ENCODE measurements at places on chromosomes 5 and 9.
A peak's percentile ranks its signal among the peaks of the same experiment; 100 is the strongest.

GRCh38 chr5:78287833-78288232 is 6.7 kb downstream of the AP3B1 start:
- no peak for DNase-seq

- no peak for DNase-seq
Observed at GRCh38 chr9:93673839-93674334, 97.5 kb downstream of the PHF2 start.

DNA sequence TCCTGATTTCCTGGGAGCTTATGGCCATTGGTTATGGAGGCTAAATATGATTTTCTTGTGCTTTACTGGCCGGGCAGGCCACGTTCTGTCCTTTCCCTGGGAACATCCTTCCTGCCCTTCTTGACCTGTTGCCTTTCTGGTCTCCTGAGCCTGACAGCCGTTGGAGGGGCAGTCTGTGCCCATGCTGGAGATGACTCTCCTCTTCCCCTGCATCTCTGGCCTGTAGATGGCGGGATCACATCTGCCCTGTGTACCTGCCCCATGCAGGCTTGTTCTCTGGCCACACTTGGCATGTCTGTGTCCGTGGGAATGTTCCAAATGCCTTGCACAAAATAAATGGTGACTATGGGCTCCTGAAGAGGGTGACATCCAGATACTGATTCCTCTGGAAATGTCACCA is 253.1 kb upstream of the IRX4 start:
- DNase-seq: no peak

DNA sequence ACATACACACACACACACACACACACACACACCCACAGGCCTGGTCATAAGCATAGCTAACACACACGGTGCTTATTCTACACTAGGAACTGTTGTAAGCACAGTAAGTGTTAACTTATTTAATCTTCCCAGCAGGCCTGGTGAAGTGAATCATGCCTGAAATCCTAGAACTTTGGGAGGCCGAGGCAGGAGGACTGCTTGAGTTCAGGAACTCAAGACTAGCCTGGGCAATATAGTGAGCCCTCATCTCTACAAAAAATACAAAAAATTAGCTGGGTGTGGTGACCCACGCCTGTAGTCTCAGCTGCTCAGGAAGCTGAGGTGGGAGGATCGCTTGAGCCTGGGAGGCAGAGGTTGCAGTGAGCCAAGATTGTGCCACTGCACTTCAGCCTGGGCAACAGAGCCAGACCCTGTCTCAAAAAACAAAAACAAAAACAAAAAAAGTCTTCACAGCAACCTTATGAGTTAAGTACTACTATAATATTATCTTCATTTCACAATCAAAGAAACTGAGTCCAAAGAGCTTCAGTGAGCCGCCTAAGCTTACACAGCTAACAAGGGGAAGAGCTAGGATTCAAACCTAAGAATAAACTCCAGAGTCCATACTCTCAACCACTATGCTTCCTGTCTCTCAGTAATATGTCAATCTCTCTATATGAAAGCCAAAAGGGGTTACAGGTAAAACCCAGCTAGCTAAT is 2.3 kb downstream of the MEGF9 start:
- DNase-seq: no peak

- peak; percentile 47 for DNase-seq
Observed at GRCh38 chr9:97293207-97293721, 14.2 kb upstream of the CCDC180 start.

DNA sequence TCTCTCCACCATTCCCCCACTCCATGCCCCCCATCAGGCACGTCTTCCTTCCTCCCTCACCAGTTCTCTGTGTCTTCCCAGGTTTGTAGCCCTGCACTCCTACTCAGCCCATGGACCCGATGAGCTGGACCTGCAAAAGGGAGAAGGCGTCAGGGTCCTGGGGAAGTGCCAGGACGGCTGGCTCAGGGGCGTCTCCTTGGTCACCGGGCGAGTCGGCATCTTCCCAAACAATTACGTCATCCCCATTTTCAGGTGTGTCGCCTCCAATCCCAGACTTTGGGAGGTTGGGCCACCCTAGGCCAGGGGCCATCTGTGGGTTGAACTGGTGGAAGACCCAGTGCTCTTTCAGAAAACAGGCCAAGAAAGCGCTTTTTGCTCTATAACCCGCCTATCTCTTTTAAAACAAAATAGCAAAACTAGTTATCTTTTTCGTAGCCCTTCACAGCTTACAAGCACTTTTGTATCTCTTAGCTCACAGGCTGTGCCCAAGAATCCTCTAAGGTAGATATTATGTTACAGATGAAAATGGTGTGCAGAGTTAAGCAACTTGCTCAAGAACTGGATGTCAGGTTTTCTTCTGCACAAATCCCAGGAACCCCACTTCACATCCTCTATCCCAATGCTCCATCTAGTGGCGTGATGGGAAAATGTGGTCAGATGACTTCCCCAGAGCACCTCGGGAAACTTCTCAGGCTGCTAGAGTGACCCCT is 56.2 kb downstream of the PLAC8L1 start:
- DNase-seq: peak; percentile 42

GRCh38 chr5:175847503-175847902 is 23.9 kb upstream of the CPLX2 start:
- no peak for DNase-seq

- no peak for DNase-seq
Observed at GRCh38 chr9:78278177-78278777, 18.6 kb upstream of the PSAT1 start.

DNA sequence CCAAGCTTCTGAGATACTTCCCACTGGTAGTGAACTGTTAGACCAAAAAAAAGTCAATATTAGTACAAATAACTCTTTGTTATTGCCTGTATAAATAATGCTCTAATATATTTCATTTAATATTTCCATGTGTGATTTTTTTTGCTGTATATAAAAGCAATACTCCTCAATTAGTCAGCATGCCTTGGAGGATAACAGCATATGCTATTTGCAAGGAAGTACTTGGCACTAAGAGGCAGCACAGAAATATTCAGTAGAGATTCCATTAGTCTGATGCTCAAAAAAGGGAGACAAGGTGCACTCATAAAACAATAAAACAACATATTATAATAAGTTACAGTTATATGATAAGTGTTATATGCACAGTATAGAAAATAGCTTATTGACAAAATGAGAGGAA is 296.6 kb upstream of the MPDZ start:
- no peak for DNase-seq

GRCh38 chr5:161614342-161614741 is 67.8 kb upstream of the GABRB2 start:
- DNase-seq: no peak

DNA sequence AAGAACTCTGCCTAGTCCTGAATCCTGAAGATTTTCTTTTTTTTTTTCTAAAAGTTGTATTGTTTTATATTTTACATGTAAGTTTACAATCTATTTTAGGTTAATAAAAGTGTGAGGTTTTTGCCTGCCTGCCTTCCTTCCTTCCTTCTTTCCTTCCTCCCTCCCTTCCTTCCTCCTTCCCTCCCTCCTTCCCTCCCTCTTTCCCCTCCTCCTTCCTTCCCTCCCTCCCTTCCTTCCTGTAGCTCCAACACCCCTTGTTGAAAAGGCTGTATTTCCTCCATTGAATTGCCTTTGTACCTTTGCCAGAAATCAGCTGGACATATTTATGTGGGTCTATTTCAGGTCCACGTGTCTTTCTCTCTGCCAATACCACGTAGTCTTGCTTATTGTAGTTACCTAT is 46.6 kb downstream of the CACNA1B start:
- no peak for DNase-seq

GRCh38 chr5:109584986-109585599 is 104.6 kb upstream of the MAN2A1 start:
- DNase-seq: no peak

GRCh38 chr9:99606957-99607356 is 214.7 kb upstream of the NR4A3 start:
- DNase-seq: peak; percentile 37

DNA sequence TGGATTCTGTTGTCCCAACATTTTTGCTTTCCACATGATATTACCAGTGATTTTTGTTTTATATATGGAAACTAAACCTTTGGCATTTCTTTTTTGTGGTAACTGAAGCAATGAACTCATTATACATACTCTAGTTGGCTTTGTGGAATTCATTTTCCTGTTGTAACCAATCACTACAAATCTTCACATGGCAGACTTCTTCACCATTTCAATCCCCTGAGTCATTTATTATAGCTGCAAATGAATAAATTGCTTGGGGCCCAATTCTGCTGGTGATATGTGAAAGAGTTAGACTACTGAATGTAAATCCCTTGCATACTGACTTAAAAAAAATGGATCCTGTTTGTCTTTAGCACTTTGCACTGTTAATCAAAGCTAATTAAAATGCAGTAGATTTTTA is 1709.6 kb upstream of the WWC1 start:
- DNase-seq: no peak

DNA sequence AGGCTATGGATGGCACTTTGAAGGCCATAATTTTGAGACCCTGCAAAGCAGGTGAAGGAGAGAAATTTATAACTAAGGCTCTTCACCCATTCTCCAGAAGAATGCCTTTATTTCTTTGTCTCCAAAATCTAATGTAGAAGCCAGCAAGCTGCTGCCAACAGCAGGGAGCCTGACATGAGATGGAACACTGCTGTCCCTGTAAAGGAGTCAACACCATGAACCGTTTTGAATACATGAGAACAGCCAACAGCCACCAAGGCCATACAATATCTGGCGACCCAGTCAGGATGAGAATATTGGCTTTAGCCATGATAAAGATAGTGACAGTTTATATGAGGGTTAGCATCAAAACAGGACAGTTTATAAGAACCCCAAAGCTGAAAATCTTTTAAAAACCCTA is 121.2 kb upstream of the LIFR start:
- no peak for DNase-seq

DNA sequence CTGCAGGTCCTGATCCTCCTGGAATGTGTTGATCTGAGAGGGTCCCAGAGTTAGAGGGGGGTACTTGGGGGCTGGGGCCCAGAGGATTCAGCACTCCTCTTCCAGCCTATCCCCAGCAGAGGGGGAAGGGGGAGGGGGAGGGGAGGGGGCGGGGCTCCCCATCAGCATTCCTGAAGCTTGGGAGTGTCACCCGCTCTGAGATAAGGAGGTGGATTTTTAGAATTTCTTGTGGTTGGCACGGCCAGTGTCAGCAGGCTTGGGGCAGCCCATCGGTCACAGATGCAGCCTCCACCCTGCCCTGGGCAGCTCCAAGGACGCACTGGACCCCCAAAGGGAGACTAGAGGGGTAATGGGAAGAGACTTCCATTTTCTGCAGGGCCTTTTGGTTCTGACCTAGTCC is 5.3 kb downstream of the FGF18 start:
- DNase-seq: no peak

DNA sequence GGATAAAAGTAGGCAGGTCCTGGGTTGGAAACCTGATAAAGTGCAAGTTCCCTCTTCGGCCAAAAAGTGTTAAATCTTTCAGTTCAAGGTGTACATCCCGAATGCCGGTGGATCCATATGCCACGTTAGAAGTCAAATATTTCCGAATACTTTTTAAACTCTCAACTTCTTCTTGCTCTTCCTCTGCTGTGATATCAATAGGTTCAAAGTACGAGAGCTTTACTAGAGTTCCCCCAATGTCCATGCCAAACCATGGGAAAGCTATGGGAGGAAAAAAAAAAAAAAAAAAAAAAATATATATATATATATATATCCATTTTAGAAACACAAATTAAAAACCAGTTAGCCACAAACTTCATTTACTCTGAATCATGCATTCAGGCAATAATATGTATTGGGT is 10.4 kb downstream of the PANK3 start:
- no peak for DNase-seq

GRCh38 chr5:174571662-174572397 is 152.6 kb upstream of the MSX2 start:
- DNase-seq: no peak

- no peak for DNase-seq
Observed at GRCh38 chr5:32182463-32183063, 8.4 kb upstream of the GOLPH3 start.

GRCh38 chr9:129635099-129636065 is 6.6 kb downstream of the ASB6 start:
- DNase-seq: no peak

GRCh38 chr9:100098046-100098886 is 534 bp downstream of the ERP44 start:
- DNase-seq: peak; percentile 50

GRCh38 chr5:155434681-155435080 is 421.1 kb downstream of the KIF4B start:
- no peak for DNase-seq

GRCh38 chr5:135332519-135333150 is 66.4 kb downstream of the MACROH2A1 start:
- DNase-seq: peak; percentile 46

GRCh38 chr5:157369507-157369906 is 90.5 kb upstream of the NIPAL4 start:
- DNase-seq: no peak

DNA sequence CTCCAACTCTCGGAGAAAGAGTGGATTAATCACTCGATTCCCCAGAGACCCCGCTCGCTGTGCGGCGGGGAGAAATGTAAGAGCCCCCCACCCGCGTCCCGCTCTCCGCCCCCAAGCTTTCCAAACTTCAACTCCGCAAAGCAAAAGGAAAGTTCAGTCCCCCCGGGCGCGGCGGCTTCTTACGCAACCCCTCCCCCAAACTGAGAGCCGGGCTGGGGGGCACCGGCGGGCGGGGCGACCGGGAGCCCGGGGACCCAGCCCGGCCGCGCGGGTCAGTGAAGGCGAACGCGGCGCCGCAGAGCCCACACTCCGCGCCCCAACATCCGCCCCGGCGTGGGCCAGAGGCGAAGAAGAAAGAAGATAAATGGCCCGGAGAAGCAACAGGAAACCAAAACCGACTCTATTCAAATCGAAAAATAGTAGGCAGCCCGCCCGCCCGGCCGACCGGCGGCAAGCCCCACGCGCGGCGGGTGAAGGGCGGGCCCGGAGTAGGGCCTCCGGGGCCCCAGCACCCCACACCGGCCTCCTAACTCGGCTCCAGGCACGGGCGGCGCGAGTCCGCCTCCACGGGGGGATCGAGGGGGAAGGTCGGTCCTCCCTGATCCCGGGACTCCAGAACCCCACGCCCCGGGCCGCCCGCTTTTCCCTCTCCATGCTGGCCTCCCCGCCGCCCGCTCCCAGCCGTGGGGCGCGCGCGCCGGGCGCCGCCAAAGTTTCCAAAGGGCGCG is 720 bp downstream of the NOTCH1 start:
- no peak for DNase-seq

- DNase-seq: no peak
Observed at GRCh38 chr5:3100921-3101551, 349.6 kb upstream of the IRX2 start.

- no peak for DNase-seq
Observed at GRCh38 chr9:98095401-98095800, 23.6 kb downstream of the TRIM14 start.

GRCh38 chr9:33297432-33297831 is 7.1 kb downstream of the NFX1 start:
- peak; percentile 61 for DNase-seq

DNA sequence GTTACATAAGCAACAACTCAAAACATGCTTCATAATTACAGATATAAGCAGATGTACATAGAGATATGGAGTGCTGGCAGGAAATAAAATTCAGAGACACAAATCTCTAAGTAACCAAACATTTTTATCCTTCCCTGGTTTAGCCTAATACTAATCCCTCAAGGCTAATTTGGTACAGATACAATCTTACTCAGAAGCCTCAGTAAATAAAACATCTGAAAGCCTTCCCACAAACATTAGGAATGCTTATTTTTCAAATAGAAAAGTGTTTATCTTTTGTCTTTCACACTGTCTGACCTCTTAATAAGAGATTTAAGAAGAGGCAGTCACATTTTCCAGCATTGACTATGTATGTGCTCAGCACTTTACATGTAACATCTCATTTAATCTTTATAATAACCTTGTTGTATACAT is 399.4 kb downstream of the ARRDC3 start:
- DNase-seq: no peak

- DNase-seq: no peak
Observed at GRCh38 chr9:97802276-97802675, 50.8 kb upstream of the FOXE1 start.

Measured in NCI-H510A treated with DMSO at 0.1 percent for 48 hours (cell line).